CD4-positive, alpha-beta T cell treated with Interleukin-4 for 4 hours (primary cell): ENCODE measurements at places on chromosomes 12 and 14.

- DNase-seq: no peak
These were observed 210.4 kb upstream of the FAR2 start for GRCh38 chr12:28938581-28939235.

DNA sequence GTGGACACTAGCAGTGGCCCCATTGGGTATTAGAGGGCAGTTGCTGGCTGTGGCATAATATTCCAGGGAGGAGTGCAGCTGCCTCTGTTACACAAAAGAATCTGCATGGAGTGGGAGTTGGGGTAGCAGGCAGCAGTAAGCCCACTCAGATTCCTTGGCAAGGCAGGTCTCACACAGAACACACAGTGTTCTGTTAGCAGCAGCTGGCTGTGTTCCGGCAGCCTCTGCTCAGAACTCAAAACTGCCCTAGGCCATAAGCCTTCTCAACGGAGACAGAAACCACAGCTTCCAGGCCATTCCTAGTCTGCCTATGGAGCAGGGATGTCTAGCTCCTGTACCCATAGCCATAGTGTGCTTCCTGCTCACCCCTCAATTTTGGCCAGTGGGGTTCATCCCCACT is 1085.4 kb downstream of the SLC6A15 start:
- no peak for DNase-seq

- no peak for DNase-seq
These were observed 15.2 kb downstream of the PDE6H start for GRCh38 chr12:14988035-14988434.

DNA sequence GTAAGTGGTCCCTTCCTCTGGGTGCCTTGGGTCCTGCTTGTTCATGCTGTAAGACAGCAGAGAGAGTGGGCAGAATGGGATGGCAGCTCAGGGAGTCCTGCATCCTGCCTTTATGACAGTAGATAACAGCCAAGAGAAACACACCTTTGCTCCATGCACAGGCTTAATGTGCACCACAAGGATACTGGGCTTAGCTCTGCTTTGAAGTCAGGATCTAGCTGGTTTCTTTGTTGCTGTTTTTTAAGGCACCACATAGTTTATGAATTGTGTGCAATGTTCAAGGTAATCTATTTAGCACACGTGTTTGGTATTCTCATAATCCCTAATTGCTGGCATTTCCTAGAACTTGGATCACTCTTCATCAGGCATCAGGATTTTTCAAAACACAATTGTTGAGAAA is 239.5 kb upstream of the DCN start:
- DNase-seq: no peak

- DNase-seq: no peak
These were observed 1062.2 kb upstream of the FBXO33 start for GRCh38 chr14:40494483-40494882.

- DNase-seq: no peak
These were observed 39.5 kb downstream of the C14orf132 start for GRCh38 chr14:96078625-96079016.

- no peak for DNase-seq
These were observed 116.1 kb upstream of the NUDT4 start for GRCh38 chr12:93261505-93262094.

DNA sequence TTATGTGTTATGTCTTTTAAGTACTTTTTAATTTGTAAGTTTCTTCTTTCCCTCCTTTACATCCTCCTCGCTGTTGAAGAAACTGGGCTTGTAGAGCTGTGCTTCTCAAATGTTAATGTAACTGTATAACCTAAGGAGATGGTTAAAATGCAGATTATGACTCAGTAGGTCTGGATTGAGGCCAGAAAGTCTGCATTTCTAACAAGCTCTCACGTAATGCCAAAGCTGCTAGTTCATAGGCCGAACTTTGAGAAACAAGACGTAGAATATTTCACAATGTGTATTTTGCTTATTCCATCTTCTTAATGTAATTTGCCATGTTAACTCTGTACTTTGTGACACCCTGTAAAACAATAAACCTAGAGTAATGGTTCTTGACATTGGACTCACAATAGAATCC is 193.3 kb upstream of the SYT1 start:
- DNase-seq: no peak

DNA sequence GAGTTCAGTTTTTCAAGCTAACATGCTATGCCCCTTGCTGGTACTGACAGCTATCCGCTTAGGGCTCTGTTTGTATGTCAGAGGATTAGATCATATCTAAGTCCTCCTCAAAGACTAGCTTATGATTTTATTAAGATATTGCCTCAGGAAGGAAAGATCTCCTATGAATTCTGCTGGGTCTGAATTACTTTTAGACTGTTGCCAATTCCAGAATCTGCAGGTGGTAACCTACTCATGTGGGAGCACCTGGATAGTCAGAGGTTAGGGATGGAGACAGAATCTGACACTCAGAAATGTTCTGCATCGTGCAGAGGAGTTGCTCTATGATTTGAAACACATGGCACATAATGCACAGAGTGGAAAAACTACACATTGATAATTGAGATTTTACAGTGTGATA is 843.4 kb downstream of the SLC6A15 start:
- no peak for DNase-seq

DNA sequence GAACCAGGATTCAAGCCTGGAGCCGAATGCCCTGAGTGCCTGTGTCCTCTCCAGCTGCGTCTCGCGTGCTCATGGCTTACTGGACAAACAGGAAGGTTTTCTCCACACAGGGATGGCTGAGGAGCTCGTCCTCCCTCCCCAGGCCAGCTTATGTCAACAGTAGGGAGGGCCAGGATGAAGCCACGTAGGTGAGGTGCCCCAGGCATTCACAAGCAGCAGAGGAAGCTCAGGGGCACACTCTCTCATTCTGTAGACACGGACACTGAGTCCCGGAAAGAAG is 49.3 kb downstream of the TRPV4 start:
- DNase-seq: no peak

- no peak for DNase-seq
These were observed 71.5 kb downstream of the SSPN start for GRCh38 chr12:26266881-26267280.

GRCh38 chr12:121889274-121889624 is 659 bp downstream of the PSMD9 start:
- no peak for DNase-seq

- no peak for DNase-seq
These were observed 23.6 kb upstream of the SSTR1 start for GRCh38 chr14:38184132-38184531.

DNA sequence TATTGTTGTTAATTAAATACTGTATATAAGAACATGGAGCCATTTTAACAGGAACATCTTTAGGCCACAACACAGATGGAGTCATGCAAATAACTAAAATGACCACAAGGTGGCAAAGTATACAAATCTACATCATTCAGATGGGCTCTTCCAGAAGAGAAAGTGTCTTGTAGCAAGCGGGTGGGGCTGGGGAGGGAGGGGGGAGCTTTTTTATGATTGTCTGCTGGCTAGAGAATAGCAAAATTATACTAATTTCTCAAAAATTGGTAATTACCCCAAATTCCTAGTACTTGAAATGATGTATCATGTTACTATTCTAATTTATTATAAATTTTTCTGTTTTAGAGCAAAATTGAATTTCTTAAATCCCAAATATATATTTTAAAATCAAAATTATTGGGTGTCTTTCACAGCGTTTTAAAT is 378.7 kb downstream of the PRKD1 start:
- no peak for DNase-seq

DNA sequence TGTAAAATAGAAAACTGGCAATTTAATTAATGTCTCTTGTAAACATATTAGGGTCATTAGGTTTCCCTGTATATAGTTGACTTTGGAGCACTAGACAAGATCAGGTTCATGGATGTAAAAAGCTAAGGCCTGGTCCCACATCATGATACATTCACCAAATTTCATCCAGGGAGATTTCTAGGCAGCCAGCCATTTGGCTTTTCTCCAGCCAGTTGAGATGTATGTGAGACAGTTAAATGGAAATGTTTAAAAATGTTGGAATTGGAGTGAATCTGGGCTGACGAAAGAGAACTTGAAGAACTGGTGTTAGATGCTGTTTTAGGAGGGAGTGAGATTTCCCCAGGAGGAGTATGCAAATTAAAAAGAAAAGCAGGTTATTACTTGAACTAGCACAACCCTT is 41.8 kb upstream of the CLEC14A start:
- DNase-seq: no peak

DNA sequence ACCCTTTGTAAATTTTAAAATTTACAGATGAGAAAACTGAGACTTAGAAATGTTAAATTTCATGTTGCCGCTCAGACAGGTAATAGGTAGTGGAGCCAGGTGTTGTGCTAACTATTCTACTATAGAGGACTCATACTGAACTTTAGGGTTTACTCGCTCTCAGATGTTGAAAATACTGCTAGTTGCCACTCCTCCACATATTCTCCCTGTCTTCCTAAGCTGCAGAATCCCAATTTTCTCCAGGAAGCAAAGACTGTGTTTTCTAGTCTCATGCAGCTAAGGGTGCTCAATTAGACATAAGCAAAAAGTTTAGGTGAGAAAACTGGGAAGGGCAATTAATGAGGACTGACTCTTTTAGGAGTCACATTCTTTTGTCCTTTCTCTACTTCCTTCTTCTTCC is 612.3 kb downstream of the KCNH5 start:
- DNase-seq: no peak

DNA sequence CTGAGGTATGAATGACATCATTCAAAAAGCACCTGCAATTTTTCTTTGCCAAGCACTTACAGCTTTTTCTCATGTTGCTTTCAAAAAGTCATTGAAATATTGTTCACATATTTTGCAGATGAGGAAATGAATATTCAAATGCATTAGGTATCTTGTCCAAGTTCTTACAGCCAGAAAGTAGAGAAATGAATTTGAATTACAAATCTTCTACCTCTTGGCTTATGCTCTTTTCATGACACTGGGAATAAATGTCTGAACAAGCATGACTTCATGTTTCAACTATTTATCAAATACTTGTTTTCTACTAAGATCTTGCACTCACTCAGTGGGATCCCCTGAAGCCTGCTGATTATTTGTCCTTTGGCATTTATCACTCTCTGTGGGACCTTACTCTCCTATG is 267.2 kb upstream of the BTG1 start:
- DNase-seq: no peak
